ENCODE measurements at places on chromosomes 2 and 18.

DNA sequence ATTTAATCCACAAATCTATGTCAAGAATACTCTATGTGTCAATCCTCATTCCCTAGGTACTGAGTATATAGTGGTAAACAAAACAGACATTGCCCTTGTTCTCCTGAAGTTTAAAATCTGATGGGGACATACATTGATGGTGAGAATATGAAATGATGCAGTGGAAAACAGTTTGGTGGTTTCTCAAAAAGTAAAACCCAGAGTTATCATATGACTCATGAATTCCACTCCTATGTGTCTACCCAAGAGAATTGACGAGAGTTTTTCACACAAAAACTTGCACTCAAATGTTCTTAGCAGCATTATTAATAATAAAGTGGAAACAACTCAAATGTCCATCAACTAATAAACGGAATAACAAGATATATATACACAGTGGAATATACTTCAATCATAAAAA lies 586.7 kb downstream of the CCDC85A start:
- peak; percentile 13 for DNase-seq

GRCh38 chr2:194696690-194697089 lies 960.3 kb upstream of the SLC39A10 start:
- no peak for DNase-seq

DNA sequence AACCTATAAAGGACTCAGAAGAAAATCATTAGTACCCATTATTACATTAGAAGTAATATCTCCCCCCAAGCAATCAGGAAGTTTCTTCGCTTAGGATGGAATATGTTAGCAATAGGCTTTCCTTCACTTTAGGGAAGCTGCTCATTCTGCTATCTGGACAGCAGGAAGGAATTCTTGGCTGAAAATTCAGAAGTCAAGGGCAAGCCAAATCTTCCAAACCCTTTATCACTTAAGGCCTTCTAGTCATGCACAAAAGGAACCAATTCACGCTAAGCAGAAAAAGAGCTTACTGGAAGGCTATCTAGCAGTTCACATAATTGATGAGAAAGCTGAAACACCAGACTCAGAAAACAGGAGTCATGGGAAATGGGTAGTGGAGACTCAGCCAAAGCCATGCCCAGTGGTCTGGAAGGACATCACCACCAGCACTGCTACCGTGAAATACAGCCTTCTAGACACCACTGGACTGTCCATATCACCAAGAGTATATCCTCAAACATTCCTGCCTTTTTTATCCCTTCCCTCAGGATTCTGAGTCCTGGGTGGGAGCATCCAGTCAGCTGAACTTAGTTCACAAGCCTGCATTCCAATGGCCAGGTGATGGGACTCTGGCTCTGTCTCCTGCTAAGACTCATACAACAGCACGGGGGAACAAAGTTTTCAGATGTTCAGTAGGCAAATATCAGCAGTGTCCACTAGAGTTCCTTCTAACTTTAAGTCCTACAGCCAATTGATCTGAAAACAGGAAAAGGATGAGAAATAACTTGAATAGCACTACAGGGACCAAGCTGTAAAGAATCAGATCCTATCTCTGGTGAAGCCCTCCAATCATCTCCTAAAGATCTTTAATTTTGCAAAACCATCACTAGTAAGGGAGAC lies 14.8 kb upstream of the ADAM17 start:
- no peak for DNase-seq

DNA sequence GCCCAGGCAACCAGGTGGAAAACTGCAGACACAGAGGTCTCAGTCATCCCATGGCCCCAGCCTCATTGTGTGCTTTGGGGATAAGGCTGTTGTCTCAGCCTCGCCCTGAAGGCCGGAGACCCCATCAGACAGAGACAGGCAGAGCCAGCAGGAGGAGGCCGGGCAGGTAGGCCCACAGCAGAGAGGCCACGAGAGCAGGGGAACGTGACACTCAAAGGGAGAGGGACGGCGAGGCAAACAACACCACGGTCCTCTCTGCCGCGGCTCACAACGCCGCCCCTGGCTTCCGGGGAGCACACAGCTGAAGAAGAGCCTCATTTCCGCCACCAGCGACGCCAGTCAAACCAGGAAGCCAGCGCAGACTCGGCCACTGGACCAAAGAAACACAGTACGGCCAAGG lies 103.3 kb downstream of the ZNF516 start:
- no peak for DNase-seq

DNA sequence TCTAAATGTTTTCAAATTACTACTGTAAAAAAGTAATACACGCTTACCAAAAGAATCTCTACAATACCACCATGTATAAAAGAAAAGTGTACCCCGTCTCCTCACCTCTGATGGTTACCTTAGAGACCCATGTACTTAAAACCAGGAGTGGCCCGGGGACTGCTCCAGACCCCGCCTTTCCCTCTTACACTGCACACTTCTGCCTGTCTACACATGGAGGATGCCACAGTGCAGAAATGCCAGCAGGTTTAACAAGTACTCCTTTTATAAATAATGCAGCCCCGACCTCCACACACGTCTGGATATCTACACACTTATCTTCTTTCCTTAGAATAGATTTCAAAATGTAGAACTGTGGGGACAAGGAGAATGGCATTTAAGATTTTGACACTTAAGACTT lies 5.3 kb downstream of the HDAC4 start:
- DNase-seq = no peak

GRCh38 chr18:2114289-2114688 lies 457.0 kb downstream of the METTL4 start:
- no peak for DNase-seq

GRCh38 chr18:45825258-45826044 lies at the start of gene SIGLEC15:
TSS of gene SIGLEC15 (plus strand) at chr18:45825675. CDS start at chr18:45825729, 54 bp downstream.
- no peak for DNase-seq

DNA sequence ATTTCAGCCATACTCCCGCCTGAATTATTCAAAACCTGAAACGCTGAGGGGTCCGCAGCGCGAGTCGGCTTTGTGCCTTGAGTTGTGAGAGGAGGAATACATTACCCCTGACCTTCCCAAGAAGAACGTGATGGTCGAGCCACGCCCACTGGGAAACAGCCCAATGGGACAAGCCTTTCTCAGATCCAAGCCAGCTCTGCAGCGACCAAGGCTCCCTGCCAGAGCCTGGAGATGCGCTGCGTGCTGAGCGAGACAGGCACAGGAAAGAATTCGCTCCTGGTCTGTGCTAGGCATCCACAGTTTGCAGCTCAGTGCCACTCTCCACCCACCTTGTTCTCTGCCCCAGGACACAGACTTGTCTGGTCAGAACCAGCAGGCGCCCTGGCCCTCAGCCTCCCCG lies 74.1 kb upstream of the GLI2 start:
- no peak for DNase-seq

DNA sequence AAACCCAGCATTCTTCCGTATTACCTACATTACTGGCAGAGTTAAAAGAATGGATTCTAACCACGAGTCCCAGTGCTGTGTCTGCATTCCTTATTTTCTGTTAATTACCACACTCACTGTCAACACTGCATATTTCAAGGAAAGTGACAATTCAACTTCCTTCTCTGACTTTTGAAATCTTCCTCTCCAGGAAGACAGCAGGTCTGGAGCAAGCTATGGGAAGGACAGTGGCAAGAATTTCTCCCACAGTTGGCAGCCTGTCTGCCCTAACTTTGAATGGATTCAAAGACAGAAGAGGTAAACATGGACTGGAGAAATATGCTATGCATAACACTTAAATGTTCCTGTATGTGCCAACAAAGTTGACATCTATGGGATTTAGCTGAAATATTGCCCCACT lies 700.5 kb upstream of the CHAC2 start:
- no peak for DNase-seq

DNA sequence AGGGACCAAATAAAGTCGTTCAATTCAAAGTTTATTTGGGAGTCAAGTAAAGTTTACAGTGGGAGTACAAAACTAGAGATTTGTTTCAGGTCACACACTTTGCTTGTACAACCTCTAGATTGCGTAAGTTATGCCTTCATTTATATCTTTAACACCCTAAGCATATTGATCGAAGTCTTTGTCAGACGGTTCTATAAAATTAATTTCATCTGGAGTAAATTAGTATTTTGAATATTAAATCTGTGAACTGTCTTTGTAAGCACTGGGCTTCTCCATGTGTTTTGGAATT lies 119.7 kb downstream of the ACAA2 start:
- DNase-seq = no peak

Data from foreskin keratinocyte (primary cell).